ENCODE measurements at places on chromosomes 16 and 17.

DNA sequence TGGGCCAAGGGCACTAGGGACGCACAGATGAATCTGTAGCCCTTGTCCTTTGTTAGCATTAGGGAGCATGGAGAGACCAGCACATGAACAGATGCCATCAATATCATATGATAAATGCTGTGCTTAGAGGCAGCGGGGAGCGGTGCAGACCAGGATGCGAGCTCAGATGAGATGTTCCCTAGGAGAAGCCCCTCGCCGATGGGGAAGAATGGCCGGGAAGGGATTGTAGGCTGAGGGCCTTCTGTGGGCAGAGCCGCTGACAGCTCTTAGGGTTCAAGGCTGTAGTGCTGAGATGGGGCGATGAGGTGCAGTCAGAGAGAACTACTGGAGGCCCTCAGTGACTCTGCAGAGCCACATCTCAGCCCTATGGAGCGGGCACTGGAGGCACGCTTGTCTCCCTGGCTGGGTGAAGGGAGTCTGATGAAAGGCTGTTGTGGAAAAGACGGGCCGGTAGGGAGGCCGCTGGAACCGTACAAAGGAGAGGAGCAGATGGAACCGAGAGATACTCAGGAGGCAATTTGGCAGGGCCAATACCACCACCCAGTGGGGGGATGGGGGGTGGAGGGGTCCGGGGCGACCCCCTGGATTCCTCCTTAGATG is 66.3 kb upstream of the ENDOV start:
- DNase-seq = no peak

GRCh38 chr16:47467501-47467900 is 6.4 kb downstream of the PHKB start:
- DNase-seq = no peak

- peak; percentile 41 for DNase-seq
These were observed 10.5 kb upstream of the ITGAD start for GRCh38 chr16:31382485-31383161.

GRCh38 chr16:54281535-54282201 is 4.9 kb downstream of the IRX3 start:
- DNase-seq = no peak

DNA sequence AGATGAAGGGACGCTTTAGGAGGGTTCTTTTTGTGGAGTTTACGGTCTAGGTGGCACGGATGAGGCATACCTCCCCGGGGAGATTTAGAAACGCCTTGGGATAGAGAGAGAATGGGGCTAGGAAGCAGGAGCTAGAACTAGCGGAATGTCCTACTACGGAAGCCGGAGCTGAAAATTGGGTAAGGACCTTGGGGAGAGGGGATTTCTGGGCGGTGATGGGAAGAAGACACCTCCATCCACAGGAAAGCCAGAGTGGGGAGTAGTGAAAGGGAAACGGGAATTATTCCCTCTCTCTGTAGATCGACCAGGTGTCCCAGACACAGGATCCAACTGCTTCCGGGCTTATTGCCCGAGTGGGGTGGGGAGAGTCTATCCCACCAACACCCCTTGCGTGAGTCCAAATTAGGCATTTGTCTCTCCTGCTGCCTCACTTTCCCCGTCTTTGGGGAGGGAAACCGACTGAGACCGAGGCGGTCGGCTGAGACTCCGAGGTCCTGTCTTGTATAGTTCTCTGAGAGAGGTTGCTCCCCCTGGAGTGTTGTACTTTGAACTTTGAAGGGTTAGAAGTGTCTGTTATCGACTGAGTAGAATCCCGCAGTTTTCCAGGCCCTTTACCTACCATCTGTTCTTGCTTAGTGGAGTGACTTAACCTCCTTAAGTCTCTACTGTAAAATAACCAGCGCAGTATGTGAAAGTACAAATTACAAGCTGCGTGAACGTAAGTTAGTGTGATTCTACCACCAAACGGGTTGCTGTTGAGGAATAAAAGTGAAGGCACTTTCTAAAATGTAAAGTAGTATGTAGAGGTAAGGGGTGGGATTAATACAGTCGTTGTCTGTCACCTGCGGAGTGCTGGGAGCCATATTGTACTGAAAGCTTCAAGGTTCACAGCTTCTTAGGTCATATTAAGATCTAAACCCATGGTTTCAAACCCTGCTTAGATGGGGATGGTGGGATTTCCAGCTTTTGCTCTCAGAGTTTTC is 1.0 kb downstream of the RSPRY1 start:
- no peak for DNase-seq

DNA sequence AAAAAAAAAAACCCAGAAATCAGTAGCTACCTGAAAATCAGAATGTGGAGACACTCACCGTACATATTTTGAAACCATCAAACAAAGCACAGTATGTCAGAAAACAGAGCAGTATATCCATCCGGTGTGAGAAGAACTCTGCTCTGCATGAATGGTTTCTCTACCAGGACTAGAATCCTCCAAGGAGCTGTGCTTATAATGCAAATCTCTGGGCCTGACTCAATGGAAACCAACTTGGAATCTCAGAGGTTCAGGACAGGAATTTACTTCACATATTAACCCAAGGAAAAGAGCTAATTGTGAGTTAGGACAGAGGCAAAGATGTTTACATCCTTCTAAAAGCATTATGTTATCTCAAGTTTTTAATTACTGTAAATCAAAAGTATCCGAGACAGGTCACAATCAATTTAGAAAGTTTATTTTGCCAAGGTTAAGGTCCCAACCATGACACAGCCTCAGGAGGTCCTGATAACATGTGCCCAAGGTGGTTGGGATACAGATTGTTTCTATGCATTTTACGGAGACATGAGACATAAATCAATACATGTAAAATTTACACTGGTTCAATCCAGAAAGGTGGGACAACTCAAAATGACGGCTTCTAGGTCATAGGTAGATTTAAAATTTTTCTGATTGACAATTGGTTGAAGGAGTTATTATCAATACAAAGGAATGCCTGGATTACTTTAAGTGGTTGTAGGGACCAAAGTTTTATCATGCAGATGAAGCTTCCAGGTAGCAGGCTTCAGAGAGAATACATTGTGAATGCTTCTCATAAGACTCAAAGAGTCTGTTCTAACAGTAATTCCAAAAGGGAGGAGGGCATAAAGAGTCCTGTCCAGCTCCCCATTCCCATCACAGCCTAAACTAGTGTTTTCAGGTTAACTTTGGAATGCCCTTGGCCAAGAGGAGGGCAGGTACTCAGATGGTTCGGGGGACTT is 164.1 kb downstream of the CDH8 start:
- no peak for DNase-seq

DNA sequence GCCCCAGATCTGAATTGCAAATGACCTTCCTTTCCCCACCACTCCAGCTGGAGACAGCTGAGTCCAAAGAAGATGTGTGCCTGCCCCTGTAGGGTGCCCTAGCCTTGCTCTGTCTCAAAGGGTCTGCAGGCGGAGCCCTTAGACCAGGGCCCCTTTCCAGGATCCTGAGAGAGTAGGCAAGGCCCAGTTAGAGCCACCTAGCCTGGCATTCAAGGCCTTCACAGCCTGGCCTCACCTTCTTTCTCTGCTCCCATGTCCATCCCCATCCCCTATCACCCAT is 66.6 kb upstream of the LHX1 start:
- DNase-seq = no peak

- no peak for DNase-seq
These were observed 59.9 kb downstream of the BEAN1 start for GRCh38 chr16:66486773-66487579.

- no peak for DNase-seq
These were observed 275.3 kb downstream of the PARN start for GRCh38 chr16:14354561-14355351.

DNA sequence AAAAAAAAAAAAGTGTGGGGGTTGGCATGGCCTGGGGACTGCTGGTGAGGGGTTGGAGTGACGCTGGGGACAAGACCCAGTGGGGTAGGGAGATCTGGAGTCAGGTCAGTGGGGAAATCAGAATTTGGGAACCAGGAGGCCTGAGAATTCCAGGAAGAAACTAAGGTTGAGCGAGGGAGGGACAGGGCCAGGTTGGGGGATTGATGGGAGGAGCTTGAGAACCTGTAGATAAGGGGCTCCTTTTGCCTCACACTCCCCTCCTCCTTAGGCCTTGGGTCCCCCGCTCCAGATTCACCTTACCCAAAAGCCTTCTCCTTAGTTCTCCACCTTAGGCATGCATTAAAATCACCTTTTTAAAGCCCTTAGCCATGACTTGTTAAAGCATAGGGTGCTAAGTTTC is 8.3 kb upstream of the PYDC1 start:
- DNase-seq = no peak

- no peak for DNase-seq
These were observed 27.2 kb upstream of the BRD7 start for GRCh38 chr16:50395763-50396710.

DNA sequence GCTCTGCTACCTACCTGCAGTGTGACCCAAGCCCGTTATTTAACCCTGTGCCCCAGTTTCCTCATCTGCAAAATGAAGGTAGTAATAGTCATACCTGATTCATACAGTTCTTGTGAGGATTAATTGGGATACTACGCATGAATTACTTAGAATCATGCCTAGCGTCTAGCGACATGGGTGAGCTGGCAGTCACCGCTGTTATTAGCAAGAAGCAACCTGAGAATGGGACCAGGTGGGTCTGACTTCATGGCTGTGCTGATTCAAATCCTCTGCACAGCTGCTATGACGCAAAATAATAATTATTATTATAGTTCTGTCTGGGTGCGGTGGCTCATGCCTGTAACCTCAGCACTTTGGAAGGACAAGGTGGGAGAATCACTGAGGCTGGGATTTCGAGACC is 7.9 kb downstream of the SOCS1 start:
- no peak for DNase-seq

DNA sequence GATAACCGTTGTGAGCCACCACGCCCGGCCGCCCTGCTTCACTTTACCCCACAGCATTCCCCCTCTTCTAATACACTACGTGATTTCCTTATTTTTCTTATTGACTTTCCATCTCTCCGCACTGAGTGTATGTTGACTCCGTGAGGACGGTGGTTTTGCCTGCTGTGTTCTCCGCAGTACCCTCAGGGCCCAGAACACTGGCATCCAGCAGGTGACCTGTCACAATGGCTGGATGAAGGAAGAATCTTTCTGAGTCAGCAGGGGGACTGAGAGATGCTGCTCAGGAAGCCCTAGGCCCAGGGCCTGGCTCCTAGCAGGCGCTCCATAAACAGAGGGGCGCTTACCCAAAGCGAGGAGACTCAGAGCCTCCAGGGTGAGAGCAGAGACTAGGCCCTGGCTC is 79.5 kb downstream of the RTN4RL1 start:
- DNase-seq = no peak

DNA sequence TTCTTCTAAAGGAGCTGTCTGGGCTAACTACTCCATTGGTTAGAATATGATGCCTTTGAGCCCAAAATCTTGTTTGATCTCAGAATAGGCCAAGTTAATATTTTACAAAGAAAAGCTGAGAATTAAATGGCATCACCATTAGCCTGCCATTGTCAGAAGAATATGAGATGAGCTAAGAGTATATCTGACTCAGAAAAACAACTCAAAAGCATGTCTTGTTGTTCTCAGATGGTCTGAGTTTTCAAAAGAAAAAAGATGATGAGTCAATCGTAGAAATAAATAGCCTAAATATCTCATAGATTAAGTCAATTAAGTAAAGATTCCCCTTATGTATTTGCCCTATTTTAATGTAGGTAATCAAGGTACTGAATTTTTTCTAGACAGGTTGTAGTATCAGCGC is 197.1 kb upstream of the TBX2 start:
- DNase-seq = no peak

- no peak for DNase-seq
These were observed 314.9 kb downstream of the PMP22 start for GRCh38 chr17:14950216-14950615.

All from activated CD4-positive, alpha-beta T cell treated with anti-CD3 and anti-CD28 coated beads, Interleukin-2, amount 50 U/mL, for 4 hours (primary cell).